ENCODE measurements at places on chromosomes 6 and 20.
A peak's percentile ranks its signal among the peaks of the same experiment; 100 is the strongest.

- DNase-seq = no peak
Measured at GRCh38 chr20:43844778-43845614, 69.7 kb upstream of the TOX2 start.

GRCh38 chr20:55216525-55217242 is 741.3 kb downstream of the DOK5 start:
- no peak for DNase-seq

- no peak for DNase-seq
Measured at GRCh38 chr6:247351-247750, 44.9 kb upstream of the DUSP22 start.

DNA sequence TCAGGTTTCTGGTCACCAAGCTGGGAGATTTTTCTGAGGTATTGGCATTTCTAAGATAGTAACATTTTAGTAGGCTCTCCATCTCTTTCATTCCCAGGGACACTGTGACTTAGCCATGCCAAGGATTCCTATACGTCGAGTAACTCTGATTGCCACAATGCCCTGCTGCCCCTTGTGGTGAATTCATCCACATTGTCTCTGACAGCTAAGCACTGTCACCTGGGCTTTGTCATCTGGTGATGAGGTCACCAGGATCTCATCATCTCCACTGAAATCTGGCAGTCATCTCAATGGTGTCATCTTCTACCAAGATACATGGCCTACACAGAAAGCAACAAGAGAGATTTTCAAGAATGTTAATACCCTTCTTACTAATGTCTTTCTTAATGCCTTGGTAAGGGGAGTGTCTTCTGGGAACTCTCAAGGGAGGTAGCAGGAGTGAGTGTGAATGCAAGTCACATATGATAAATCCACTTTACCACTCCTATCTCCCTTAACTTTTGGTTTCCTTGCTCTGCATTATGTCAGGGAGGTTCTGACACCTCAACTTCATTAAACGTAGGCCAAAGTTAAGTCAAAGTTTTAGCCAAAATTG is 246.7 kb downstream of the CD109 start:
- no peak for DNase-seq

GRCh38 chr20:49888212-49889000 is 26.9 kb downstream of the SPATA2 start:
- DNase-seq = peak; percentile 19

Measured in stimulated activated CD8-positive, alpha-beta memory T cell treated with anti-CD3 and anti-CD28 coated beads, Interleukin-7, amount 100 ng/mL, for 1 hour (primary cell).